ENCODE measurements at places on chromosomes 1 and 21.

DNA sequence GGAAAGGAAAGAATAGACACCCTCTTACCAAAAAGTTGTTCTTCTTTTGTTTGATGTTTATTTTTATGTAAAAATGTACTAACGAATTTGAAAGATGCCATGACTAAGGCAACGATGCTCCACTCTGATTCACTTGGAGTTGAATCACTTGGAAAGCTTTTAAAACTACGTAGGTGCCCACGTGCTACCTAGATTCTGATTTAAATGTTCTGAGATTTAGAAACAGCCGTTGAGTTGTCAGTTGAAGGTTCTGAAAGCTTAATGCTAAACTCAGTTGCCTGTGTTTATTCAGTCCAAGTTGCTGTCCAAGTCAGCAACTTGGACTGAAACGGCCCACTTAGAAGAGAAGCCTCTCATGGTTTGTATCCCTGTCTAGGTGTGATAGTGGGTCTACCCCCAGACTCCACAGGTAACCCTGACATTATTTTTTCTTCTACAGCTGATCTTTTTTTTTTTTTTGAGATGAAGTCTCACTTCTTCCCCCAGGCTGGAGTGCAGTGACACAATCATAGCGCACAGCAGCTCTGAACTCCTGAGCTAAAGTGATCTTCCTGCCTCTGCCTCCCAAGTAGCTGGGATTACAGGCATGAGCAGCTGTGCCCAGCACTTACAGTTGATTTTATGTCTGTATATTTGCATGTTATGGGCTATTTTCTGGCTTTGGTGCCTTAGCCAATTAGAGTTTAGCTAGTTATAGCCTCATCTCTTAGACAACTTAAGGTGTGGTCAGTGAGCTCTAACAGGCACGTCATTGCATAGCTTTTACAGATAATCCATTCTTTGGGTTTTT, 1.4 kb upstream of the VAMP4 start:
- peak; percentile 32 for DNase-seq

- DNase-seq, result no peak
These were observed 827 bp downstream of the FMN2 start for GRCh38 chr1:240092301-240093119.

DNA sequence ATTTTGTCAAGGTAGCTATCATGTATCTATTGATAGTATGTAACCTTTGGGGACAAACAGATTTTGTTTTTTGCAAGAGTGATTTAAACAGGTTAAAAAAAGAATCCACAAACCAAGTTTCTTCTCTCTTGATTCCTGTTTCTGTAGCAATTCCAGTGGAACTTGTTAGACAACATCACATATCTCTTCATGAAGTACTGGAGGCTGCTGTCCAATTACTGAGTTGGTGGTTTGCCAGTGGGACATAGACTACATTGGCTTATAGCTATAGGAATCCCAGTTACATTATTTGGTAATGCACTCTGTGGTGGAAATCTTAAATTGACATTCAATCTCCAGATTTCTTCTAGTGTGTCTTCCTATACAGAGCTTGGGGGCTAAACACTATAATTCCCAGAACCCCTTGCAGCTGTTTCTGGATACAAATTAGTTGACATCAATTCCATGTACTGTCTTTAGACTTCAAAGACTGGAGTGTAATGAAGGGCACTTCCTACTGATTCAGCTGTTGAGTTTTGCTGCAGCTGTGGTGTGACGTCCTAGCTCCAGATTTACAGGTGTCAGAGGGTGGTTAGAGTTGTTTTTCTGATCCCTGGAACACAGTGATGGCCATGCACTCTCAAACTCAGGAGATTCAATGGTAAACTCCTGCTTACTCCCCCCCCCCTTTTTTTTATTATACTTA, 29.4 kb upstream of the GCLM start:
- DNase-seq, result no peak

DNA sequence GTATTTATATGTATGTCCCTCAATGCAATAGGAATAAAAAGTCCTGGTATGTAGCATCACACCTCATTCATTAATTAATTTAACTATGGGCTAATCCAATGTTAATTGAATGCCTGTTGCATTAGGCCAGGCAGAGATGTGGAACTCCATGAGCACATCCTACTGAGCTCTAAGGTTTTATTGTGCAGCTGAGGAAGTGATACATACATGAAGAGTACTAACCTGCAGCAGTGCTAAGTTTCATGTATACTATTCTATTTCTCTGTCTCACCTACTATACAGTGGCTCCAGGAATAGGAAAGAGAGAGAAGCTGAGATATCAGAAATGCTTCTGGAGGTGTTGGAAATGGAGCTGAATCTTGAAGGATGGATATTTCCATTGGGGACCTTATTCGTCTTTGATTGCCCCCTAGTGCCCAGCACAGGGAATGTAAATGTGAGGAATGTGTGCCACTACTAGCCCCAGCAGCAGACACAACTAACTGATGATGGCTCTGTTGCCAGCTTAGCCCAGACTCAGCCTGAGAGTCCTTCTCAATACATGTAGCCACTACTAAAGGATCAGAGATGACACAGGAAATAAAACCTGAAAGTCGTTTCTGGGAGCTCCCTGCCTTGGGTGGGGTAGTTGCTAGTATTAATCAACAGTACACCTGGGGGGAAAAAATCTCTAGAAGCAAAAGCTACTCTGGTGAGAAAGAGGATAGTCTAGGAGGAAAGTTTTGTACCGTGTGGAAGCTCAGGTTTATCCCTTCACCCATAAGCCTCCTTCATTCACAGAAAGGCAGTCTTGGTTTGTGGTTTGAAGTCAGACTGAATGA, 173.3 kb upstream of the FOXD3 start:
- no peak for DNase-seq

DNA sequence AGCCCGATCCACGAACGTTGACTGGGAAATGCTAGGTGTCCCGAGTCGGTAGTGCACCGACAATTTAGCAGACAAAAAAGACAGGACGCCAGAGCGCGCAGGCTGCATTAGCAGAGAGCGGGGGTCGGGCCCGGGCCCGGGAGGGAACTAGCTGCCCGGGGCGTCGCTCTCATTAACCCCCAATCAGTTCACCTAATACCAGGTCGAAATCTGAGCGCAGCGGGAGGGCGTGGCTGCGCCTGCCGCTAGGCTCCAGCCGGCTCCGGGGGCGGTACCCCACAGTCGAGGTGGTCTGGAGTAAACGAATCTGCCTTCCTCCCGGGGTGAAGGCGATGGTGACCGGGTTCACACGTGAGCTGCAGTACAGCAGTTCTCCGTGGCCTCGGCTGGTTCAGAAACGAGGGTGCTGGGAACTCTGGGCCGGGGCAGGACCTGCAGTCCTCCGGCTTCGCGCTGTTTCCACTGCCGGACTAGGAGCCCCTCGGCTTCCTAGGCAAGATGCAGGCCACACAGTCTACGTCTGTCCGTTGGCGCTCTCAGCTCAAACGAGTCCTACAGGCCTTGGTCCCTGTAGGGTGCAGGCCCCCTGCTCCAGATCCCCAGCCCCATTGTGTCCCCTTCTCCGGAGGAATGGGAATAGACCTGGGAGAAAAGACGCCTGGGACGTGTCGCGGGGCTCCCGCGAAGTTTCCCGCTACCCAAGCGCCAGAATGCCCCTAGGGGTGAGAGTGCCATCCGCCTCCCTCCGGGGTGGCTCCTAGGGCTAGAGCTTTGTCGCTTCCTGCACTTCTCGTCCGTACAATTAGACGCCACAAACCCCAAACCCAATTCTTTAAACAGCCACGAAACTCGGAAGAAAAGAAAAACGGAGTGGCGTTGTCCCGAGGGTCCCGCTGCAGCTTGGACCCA, 2.0 kb downstream of the GFI1 start:
- peak; percentile 74 for DNase-seq

- DNase-seq, result no peak
These were observed 63.8 kb upstream of the ATP1A1 start for GRCh38 chr1:116309090-116309870.

GRCh38 chr1:235835226-235835625, 31.5 kb downstream of the LYST start:
- no peak for DNase-seq

- DNase-seq, result no peak
These were observed 2132.1 kb downstream of the NCAM2 start for GRCh38 chr21:23130308-23130707.

- no peak for DNase-seq
These were observed 111.2 kb upstream of the JUN start for GRCh38 chr1:58895082-58895481.

DNA sequence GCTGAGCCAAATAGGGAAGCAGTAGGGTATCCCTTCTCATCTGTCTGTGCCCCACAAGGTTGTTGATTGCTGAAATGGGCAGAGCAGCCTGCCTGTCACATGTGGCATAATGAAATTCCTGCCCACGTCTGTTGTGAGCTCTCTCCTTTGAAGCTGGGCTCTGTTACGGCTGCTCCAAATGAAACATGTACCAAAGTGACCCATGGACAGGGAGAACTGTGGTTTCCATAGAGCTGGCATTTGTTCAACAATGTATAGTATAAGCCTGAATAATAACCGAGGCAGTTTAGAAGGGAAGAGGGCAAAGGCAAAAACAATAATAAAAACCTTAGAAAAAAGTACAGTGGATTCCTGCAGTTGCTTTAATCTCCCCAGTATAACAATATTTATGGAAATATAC, 149.7 kb downstream of the LYPLAL1 start:
- no peak for DNase-seq

- DNase-seq, result no peak
These were observed 20.0 kb upstream of the CPT2 start for GRCh38 chr1:53176452-53177208.

GRCh38 chr1:231431665-231432415, 9.8 kb upstream of the EGLN1 start:
- DNase-seq, result no peak

DNA sequence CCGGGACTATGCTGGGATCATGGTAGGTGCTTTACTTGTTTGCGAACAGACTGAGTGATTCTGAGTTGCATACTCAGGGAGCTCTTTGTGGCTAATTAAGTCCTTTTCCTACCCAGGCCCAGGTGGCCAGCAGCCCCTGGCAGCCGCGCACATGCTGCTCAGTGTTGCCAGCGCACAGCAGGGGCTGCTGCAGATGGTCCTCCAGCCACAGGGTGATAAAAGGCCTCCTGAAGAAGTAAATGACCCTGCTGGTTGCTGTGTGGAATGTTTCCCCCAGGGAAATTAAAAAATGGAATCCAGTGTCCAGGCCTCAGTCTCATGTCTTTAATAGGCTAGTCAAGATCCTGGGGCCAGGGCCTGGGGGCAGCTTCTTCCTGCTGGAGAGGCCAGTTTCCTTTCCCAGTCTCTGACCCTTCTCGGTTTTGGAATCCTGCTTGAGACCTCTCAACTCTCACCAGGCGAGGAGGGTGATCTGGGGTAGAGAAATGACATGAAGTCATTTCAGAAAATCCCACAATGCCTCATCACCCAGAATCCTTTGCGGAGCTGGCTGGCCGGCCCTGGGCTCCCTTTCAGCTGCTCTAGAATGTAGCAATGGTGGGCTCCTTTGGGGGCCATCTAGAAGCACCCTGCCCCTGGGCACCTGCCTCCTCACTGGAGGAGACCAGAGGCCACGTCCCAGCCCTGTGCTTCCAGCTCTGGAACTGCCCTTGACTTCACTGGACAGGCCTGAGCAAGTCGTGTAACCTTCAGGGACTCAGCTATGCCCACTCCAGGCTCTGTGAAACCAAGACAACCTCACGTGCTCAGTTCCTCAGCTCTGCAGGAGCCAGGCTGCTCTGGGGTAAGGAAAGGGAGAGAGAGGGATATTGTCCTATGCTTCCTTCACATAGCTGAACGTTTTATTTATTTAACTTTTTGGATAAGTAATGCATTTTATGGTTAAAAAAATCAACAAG, 131.4 kb downstream of the MRPS6 start:
- DNase-seq, result no peak

DNA sequence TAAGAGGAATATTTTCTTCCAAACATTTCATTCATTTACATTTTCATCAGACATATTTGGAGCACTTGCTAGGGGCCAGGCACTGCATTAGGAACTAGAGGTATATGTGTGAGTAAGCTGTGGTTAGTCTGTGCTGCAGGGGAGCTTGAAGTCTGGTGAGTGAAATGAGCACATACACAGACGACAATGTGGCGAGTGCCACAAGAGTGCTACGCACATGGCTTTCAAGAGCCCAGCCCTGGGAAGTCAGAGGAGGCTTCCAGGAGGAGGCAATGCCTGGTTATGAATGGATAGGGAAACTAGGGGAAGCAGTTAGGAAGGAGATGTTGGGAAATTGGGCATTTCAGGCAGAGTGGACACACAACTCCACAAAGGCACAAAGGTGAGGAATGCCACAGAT, 171.8 kb downstream of the IER5 start:
- no peak for DNase-seq

DNA sequence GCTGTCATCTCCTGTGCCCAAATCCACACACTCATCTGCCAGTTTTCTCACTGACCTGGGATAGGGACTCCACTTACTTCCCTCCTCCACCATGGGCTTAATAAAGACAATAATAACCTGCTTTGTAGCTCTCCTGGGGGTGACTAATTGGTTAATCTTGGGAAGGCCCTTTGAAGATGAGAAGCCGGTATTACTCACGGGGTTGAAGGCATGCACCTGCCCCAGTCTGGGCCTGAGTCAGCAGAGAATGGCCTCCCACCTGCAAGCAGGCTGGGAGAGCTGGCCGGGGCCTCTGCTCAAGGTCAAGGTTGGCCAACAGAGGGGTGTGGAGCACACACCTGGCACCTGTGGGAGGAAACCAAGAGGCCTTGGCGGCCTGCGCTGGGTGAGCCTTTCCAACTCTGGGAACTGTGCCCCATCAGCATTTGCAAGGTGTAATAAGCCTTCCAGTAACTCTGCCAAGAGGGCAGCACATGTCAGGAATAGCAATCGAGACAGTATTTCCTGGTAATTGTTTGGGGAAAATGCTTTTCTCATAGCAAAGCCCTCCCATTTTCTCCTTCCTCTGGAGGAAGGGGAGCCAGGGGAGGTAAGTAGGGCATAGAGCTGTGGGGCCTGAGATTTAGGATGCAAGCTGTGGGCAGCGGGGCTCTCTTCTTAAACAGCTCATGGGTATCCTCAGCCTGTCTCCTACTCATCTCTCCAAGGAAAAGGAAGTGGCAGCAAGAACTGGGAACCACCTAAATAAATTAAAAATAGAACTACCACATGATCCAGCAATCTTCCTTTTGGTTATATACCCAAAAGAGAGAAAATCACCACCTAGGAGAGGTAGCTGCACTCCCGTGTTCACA, 49.0 kb downstream of the TOMM20 start:
- no peak for DNase-seq

GRCh38 chr1:2311184-2312032, 79.9 kb downstream of the MORN1 start:
- peak; percentile 64 for DNase-seq

GRCh38 chr1:232018231-232019025, 391.8 kb downstream of the DISC1 start:
- no peak for DNase-seq

- no peak for DNase-seq
These were observed 97.1 kb downstream of the VAV3 start for GRCh38 chr1:107867897-107868296.

All from thymus (tissue), 14 donors.